ENCODE measurements at places on chromosomes 1 and 21. TPM values are rescaled to one million over a fixed set of nuclear protein-coding genes. Genes with fewer than 3 reads are reported as not detected.

- no peak for DNase-seq
Observed at GRCh38 chr1:246919902-246920301, 11.8 kb downstream of the AHCTF1 start.

DNA sequence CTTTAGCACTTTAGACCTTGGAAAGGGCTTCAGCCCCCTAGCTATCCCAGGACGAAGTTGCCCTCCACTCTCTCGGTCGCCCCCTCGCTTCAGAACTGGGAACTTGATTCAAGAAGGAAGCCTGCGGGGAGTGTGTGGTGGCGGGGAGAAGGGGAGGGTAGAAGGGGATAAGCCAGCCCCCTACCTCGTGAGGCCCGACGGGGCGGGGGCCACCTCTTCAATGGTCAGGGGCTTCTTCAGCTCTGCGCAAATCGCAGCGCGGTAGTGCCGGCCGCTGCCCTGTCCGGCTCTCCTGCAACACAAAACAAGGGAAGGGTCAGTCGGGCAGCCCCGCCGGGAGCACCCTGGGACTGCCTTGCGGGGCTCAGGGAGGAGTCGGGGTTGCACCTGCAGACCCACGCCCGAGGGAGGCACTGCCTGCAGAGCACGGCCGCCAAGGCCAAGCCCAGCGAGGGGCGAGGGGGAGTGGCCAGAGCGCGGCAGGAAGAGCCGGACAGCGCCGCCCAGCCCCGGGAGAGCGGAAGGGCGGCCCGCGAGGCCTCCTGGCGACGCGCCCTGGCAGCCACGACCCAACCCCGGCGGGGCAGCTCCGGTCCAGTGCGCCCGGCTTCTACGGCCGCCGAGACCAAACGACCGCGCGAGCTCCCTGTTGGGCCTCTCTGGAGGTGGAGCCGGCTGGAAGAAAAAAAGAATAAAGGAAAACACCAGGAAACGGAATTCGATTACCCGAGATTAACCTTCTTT is 56.2 kb upstream of the RASAL2 start:
- DNase-seq, result no peak

DNA sequence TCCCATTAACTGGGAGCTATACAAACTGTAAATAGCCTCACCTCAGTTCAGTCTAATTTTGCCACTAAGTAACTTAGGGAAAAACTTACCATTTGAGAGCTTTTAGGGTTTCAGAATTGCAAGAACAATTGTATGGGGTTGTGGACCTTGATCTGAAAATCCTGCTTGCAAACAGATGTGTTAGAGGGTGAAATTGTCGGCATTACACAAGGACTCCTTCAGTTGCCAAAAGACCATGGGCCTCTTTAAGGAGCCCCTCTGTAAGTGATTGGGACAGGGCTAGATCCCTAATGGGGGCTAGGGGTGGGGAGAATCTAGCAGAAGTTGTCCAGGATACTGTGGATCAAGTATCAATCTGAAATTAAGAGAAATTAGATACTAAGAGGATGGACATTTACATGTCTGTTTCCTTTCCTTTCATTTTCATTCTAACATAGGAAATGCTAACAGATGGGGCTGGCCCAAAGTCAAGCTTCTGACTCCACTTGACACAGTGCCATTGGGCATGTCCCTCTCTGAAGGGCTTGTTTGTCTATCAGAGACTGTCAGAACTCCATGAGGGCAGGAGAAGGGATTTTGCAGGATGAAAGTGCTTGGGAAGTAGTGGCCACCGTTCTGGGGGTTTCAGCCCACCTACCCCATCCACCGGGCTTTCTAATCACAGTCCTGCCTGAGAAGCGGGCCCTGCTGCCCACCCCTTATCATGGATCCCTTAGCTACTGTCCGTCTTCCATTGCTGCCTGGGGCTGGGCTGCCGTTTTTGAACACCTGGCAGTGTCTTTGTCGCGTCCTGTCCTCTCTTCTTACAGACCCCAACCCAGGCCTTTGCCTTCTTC is 54.7 kb downstream of the STUM start:
- DNase-seq, result no peak

GRCh38 chr1:91645031-91645430 is 144.4 kb downstream of the CDC7 start:
- no peak for DNase-seq

DNA sequence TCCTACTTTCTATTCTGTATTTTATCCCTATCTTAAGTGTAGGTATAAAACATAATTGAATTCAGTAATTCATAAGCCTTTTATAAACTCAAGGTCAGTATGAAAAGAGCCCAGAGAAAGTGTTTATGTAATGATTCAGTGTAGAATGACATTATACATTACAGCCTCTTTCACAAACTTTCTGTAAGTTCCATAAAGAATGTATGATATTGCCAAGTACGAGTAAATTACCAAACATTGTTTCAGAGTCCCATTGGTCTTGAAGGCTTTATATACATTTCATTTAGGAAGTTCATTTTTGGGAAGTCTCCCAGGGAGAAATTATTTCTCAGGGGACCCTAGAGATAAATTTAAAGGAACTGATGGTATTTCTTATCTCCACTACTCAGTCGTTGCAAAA is 37.8 kb upstream of the VAMP3 start:
- no peak for DNase-seq

GRCh38 chr1:163414778-163415177 is 93.0 kb downstream of the NUF2 start:
- no peak for DNase-seq

DNA sequence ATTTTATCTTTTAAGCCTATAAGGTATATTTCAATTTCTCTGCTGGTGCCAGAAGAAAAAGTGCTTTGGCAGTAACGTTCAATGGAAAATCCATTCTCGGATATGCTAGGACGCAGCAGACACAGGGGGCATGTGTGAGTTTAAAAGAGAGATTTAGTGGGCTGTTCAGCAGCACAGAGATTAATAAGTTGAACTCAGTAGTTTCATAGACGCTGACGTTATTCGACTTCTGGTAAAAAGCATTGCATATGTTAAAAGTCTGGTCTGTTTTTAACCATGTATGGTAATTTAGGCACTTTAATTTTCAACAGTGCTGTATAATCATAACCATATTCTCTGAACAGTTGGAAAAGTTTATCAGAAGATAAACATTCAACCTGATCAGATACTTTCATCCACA is 99.6 kb downstream of the ATP6V1G3 start:
- DNase-seq, result no peak

ARHGEF16 gene
- total RNA-seq, result 0.35 TPM

NR5A2 gene
- total RNA-seq, result not detected

KCNE1 gene
- total RNA-seq, result not detected

DPYD gene
- total RNA-seq, result 47.0 TPM

PIGM gene
- total RNA-seq, result 9.7 TPM

OR2T29 gene
- not detected for total RNA-seq

RHEX gene
- total RNA-seq, result 1.6 TPM

All from T-cell (primary cell).